Fibroblast of gingiva (primary cell): ENCODE measurements at places on chromosomes 11 and 22.

GRCh38 chr11:108498046-108498815, at the start of gene POGLUT3:
POGLUT3 (minus strand) TSS chr11:108498384; CDS start chr11:108498366, 18 bp downstream.
- DNase-seq: peak; percentile 49

GRCh38 chr22:45376009-45376408, 37.4 kb downstream of the SMC1B start:
- no peak for DNase-seq

GRCh38 chr11:1308743-1309497, 512 bp downstream of the TOLLIP start:
- DNase-seq: no peak

DNA sequence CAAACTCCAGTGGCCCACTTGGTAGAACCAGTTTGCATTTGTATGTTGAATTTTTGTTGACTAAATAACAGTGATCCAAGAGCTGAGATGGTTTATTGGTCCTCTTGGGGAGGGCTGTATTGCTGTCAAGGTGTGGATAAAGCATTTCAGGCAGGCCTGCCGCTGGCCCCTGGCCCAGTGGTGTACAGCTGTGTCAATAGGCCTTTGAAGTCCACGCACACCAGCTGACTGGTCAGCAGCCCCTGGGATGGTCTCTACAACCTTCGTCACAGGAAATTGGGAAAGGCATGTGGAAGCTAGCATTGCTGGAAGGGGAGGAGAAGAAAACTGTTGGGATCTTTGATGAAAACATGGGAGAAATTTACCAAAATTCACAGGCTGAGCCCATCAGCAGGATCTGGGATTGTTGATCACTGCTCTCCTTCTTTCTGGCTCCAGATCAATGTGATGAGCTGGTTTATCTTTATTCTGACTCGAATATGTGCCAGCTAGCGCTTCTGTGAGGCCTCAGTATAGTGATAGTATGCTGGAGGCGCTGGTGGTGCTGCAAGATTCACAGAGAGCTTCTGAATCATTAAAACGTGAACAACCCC, 12.5 kb upstream of the E2F8 start:
- no peak for DNase-seq

DNA sequence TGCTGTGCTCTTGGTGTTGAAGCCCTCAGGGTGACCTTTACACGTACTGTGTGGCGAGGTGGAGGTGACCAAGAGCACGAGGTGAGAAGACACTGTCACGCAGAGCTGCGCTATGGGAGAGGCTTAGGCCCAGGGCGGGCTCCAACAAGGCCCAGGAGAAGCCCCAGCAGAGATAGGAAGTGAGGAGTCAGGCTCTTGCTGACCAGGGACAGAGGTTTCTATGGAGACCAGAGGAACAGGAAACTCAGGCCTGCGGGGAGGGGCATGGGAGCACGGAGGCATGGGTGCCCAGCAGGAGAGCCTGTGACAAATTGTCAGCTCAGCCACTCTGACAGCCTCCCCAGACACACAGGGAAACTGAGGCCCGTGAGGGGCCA, 15.8 kb downstream of the DGKZ start:
- peak; percentile 61 for DNase-seq

- DNase-seq: no peak
Measured at GRCh38 chr11:96523656-96524055, 133.8 kb downstream of the JRKL start.

DNA sequence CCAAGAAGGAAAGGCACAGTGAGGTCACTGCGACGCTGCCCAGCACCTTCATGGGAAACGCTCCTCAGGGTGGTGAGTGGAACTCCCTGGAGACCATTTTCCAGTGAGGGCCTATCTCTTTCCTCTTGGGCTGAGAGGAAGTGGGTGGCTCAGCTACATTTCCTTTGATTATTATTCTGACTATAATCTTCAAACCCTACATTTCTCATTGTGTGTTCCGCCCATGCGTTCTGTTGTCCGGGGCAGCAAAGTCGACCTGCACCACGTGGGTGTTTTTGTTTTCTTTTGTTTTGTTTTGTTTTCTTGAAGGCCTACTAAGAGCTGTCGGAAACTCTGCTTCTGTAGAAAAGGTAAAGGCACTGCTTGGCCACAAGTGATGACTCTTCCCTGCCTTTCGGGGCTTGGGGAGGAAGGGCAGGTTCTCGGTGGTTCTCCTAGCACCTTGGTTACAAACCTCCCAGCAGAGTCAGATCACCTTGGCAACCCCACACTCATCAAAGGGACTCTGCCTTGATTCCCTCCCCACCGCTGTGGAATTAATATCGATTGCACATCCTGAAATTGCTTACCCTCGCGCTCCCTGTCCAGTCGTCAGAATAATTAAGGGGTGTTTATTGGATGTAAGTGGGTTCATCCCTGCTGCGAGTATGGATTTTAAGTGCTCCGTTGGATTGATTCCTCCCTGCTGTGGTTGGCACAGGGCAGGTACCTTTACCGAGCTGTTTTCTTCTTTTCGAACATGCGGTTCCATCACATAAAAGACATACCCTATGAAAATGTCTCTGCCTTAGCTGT, 7.3 kb downstream of the PARVB start:
- DNase-seq: no peak

GRCh38 chr22:46171940-46172339, 21.6 kb downstream of the PPARA start:
- DNase-seq: peak; percentile 83

- no peak for DNase-seq
Measured at GRCh38 chr22:49349181-49349835, 478.4 kb downstream of the BRD1 start.

- DNase-seq: no peak
Measured at GRCh38 chr11:134904103-134904790, 492.2 kb upstream of the B3GAT1 start.

DNA sequence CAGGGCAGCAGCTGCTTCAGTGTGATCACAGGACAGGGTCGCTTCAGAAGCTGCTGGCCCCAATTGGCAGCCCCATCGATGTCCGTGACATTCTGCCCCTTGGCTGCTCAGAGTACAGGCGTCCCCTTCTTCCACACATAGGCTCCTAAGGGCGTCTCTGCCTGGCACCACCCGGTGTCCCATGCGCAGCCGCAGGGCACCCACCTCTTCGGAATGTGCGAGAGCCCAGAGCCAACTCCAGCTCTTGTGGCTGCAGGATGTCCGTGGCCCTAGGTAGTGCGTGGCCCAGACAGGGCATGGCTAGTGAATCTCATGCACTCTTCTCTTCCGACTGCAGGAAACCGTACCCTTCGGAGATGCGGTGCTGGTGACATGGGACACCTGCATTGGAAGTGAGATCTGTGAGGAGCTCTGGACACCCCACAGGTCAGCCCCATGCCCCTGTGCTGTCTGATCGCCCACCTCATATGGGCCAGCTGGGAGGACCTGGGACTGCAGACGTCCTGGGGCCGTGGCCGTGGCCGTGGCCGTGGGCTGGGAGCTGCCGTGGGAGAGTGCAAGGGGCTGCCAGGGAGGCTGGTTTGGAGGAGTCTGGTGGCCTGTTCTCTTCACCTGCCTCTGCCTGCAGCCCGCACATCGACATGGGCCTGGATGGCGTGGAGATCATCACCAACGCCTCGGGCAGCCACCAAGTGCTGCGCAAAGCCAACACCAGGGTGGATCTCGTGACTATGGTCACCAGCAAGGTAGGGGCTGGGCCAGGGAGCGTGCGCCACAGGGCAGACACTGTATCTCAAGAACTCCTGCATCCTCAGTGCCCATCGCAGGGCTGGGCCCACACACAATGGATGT, 20.2 kb downstream of the NADSYN1 start:
- DNase-seq: no peak

DNA sequence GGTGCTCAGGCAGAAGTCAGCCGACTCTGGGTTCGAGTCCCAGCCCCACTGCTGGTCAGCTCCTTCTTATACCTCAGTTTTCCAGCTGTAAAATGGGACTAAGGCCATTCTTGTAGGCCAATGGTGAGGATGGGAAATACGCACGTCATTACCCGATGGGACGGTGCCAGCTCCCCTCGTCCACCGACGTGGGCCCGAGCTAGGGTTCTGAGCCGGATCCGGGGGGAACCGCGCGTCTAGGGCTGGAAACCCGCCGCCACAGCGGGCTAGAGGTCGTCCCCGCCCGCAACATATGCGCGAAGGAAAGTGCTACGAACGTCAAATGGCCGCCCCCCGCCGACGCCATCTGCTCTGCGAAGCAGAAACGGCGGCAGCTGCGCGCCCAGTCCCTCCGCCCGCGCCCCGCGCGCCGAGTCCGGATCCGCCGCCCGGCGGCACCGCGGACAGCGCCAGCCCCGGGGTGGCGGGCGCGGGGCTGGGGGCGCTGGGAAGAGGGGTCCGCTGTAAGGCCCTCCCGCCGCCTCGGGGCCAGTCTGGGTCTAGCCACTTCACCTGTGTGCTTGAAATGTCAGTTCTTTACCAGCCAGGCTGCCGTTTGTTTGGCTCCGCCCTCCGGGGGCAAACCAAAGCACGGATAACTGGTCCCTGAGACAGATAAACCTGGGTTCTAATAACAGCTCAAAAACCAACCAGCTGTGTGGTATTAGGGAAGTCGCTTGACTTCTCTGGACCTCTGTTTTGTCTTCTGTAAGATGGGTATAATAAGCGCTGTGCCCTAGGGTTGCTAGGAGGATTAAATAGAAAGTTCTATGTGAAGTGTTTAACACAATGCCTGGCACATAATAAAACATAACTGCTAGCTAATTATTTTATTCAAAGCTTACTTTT, 103.5 kb upstream of the RCN1 start:
- no peak for DNase-seq

DNA sequence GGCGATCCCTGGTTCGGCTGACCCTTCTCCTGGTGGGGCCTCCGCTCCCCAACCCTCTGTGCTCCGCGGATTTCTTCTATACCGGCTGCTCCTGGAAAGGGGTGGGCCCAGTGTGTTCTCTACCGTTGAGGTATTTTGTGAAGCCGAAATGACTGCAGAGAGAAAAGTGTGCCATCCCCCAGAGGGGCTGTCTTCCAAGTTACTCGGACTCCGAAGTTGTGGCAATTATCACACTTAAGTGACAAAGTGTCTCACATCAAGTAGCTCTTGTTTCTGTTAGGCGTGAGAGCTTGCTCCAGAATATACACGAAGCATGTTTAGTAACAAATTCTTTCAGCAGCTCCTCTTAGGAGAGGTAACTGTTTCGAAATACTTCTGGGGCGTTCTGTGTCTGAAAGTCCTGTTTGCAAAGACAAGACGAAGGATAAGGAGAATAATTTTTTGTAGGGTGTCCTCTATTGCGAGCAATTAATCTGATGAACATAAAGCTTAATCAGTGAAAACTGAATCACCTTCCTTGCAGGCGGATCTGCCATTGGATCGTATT, 434 bp downstream of the XPNPEP3 start:
- DNase-seq: no peak

- peak; percentile 75 for DNase-seq
Measured at GRCh38 chr22:44658311-44658953, 43.6 kb upstream of the PRR5 start.

DNA sequence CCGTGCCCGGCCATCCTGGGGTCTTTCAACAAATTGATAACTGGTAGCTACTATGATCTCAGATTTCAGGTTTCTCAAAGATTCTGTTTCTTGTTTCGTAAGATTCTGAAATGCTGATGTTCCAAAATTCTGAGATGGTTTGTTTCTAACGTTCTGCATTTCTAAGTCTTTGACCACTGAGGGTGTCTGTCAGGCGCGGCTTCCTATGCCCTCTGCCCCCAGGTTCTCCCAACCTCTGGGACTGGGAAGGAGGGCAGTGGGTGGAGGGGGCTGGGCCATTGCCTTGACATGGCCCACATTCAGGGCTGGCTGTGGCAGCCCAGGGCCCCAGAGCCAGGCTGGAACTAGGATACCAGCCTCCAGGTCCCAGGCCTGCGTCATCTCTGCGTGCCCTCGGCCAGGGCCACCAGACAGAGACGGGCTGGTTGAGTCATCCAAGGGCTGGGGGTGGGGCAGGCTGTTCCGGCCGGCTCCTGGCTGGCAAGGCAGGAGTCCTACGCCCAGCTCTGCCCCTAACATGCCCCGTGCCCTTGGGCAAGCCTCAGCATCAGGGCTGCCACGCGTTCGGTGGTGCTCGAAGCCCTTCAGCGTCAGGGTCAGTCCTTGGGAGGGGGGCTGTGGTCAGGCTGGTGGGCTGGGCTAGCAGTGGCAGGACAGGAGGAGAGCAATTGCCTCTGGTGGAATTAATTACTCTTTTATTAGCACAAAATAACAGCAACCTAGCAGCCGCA, 5.2 kb downstream of the TMEM134 start:
- DNase-seq: peak; percentile 62

- no peak for DNase-seq
Measured at GRCh38 chr22:34886812-34887211, 179.1 kb upstream of the ISX start.

DNA sequence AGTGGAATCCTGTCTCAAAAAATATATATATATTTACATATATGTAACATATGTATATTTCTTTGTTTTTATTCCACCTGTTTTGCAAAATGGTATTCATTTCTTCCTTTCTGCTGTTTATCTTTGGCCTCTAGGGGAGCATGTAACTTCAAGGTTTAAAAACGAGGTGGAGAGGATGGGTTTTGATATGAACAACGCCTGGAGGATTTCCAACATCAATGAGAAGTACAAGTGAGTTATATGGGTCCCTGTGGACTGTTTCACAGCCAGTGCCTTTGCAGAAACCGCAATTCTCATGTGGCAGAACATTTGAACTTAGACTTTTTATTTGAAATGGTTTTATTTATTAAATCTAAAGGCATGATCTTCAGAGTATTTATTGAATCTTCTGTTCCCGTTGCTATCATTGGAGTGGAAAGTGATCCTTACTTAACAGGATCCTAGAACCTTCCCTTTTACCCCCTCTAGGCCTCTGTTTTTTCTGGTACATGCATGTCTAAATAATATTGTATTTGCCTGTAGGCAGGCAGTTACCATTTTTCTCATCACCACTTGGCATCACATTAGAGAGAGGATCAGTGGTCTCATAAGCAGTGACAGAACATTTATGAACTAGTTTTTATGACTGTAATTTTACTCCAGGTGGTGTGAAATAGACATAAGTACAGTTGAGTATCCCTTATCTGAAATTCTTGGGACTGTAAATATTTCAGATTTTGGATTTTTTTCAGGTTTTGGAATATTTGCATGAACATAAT, 81.5 kb upstream of the HORMAD2 start:
- DNase-seq: no peak

DNA sequence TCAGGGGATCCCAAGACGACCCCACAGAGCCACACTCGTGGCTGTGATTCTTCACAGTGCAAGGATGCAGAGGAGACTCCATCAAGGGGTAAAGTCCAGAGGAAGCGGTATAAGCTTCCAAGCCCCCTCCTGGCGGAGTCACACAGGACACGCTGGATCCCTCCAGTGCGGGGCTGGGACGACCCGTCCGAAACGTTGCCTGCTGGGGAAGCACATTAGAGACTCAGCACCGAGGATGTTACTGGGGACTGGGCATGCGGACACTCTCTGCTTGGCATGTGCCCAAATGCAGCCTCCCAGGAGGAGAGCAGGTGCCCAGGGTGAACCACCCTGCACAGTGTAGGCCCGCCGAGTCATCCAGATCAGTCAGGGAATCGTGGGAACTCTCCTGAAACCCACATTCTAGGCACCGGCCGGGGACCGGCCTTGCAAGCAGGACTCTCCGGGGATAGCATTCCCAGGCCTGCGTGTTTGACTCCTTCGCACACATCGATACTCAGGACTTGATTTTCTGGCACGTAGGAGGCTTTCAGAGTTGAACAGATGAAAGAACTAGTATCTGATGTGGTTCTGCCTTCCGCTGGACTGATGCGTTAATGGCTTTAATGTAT, 229.8 kb downstream of the TBC1D22A start:
- no peak for DNase-seq

GRCh38 chr22:49064836-49065235, 762.8 kb downstream of the BRD1 start:
- no peak for DNase-seq

GRCh38 chr11:65069217-65069616, 10.9 kb upstream of the NAALADL1 start:
- no peak for DNase-seq
